ENCODE measurements at places on chromosomes 1 and 21.

GRCh38 chr1:90964444-90965035 lies 57.3 kb downstream of the ZNF644 start:
- DNase-seq, result no peak

DNA sequence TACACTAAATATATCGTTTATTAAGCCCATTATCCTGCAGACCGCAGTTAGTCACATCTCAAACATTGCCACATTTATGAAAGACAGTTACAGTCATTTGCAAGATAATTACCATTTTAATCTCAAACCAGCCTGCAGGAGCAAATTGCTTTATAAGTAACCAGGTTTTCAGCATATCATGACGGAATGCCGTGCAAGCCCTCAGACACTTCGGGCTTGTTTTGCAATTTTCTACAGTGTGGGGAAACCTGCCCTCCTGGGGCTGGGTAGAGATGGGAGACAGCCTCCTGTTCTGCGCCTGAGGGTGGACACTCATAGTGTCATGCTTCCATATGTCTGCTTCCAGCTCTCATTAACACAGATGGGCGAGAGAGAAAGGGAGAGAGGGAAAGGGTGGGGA lies 563.9 kb downstream of the NPHP4 start:
- DNase-seq, result no peak

DNA sequence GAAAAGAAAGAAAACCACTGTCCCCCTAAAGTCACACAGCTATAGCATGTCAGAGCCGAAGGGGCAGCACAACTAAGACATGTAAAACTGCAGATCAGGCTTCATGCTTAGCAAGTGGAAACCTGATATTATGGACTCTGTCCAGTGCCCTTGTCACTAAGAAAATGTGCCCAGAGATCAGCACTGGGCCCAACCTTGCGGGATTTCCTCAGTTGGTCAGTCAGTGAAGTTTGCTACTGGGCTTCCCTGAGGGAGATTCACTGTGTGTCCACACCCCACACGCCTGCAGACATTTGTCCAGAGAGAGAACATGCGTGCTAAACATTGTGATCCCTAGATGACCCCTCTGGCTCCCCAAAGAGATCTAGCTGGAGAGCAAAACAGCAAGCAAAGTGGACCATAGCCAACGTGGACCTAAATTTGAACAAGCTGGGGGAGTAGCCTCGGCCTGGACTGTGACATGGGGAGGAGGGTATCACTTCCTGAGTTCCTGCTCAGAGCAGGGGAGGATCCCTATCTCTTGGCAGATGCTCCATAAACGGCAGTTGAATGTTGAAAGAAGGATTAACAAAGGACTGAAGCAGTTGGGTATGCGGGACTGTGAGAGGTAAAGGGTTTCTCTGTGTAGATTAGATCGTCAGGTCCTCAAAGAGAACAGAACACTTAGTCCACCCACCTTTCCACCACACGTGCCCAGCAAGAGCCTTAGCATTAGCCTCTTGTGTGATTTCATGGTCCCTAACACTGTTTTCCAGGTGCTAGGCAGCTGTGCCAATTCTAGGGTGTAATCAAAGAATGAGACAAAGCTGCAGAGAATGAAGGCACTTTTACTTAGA lies 53.6 kb downstream of the GLUL start:
- peak; percentile 14 for DNase-seq

DNA sequence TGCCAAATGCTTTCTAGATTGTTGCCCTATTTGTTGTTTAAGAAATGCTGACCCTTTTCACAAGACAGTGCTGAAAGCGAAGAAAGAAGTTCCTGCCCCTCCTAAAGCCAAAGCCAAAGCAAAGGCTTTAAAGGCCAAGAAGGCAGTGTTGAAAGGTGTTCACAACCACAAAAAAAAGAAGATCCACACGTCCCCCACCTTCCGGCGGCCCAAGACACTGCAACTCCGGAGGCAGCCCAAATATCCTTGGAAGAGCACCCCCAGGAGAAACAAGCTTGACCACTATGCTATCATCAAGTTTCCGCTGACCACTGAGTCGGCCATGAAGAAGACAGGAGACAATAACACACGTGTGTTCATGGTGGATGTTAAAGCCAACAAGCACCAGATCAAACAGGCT lies 55.7 kb downstream of the PSMG1 start:
- no peak for DNase-seq

GRCh38 chr1:59885160-59885832 lies 41.3 kb downstream of the CYP2J2 start:
- DNase-seq, result no peak

DNA sequence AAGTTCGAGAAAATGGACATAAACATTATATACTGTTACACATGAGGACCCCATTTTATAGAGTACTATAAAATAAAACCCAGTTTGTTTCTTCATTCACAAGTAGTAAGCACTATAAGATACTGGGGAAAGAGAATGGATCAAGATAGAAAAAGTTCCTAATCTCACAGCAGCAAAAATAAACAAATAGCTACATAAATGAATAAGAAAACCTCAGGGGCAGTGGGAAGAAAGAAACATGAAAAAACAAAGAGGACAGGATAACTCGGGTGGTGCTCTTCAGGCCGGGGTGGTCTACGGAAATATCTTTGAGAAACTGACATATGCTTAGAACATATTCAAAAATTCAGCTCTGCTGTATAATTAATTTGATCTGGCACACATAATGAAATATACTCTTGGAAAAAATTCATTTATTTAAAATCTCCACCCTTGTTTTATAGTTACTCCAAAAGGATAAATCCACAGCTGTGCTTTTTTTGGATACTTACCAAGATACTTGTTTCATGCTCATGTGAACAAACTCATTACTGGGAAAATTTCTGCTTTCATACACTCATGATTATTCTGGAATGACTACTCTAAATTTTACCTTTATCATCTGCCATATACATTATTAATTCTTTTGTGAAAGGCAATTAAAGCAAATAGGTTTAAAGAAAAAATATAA lies 20.0 kb downstream of the CEP170 start:
- no peak for DNase-seq

GRCh38 chr1:40042341-40042740 lies 1.8 kb downstream of the CAP1 start:
- no peak for DNase-seq

DNA sequence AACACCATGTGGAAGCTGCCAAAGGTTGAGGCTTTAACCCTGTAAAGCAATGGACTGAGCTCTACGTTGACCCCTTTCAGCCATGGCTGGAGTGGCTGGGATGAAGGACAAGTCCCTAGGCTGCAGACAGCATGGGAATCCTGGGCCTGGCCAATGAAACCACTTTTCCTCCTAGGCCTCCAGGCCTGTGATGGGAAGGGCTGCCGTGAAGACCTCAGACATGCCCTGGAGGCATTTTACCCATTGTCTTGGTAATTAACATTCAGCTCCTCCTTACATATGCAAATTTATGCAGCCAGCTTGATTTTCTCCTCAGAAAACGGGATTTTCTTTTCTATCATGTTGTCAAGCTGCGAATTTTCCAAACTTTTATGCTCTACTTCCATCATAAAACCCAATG lies 214.5 kb downstream of the RGS7 start:
- no peak for DNase-seq

GRCh38 chr1:86933562-86934377 lies 19.3 kb downstream of the HS2ST1 start:
- no peak for DNase-seq

- no peak for DNase-seq
Measured at GRCh38 chr1:39540504-39541031, 36.0 kb downstream of the PABPC4 start.

DNA sequence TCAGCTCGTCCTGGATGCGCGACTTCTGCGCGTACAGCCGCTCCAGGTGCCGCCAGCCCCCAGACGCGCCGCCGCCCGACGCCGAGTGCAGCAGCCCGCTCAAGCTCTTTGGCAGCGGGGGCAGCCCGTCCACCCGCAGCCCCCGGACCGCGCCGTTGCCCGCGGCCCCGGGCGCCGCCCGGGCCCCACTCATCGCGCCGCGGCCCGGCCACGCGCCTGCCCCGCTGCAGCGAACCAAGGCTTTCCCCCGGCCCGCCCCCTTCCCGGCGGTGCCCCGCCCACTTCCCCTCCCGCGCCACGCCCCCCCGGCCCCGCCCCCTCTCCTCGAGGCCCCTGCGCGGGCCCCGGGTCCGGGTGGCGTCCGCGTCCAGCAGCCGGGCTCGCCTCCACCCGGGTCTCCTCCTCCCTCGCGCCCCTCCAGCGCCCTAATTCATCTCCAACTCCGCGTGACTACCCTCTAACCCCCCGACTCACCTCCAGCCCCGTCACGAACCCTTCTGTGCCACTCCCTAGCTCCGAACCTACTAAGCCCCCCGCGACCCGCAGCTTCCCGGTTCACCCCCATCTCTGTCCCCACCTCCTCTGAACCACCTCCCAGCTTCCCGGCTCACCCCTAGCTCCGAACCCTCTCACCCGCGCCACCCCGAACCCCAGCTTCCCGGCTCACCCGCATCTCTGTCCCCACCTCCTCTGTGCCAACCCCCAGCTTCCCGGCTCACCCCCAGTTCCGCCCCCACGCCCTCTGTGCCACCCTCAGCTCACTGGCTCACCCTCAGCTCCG lies at the start of gene FAM89A:
Gene FAM89A (minus strand): TSS at position 236 of the 781 bp plus-strand sequence. CDS start 43 bp downstream, at position 193.
- DNase-seq, result no peak

- no peak for DNase-seq
Measured at GRCh38 chr1:20950679-20951078, 163.6 kb upstream of the HP1BP3 start.

DNA sequence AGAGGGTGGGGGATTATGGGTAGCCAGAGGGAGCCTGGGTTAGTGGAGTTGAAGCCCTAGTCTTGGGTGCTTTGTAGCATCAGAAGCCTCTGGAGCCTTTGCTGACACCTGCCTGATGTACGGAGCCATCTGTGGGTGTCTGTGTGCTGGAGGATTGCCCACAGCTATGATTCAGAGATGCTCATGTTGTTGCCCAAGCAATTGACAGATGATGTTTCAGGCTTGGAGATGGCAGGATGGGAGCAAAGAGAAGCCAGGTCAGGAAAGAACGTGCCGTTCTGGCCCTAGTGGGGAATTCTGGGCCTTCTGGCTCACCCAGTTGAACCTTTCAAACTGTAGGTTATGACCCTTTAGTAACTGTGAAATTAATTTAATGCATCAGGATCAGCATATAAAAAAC lies 27.6 kb downstream of the COQ8A start:
- no peak for DNase-seq

GRCh38 chr1:3042481-3042880 lies 21.2 kb downstream of the ACTRT2 start:
- no peak for DNase-seq

- no peak for DNase-seq
Measured at GRCh38 chr1:110243574-110243973, 33.5 kb downstream of the KCNC4 start.

DNA sequence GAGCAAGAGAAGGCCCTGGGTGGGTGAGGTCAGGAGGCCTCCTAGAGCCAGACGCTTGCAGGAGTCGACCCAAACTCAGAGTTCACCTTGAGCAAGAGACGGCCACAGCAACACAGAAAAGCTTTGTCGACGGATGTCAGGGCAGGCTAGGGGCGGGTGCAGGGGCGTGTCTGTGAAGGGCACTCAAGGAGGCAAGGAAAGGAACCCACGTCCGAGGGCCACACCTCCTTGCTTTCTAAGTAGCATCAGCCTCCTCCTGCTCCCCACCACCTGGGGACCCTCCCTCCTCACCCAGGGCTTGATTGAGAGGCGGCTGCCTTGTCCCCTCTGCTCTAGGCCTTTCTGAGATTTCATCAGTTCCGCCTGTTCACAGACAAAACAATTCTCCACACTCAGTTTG lies 92.1 kb downstream of the OMA1 start:
- DNase-seq, result no peak

- no peak for DNase-seq
Measured at GRCh38 chr1:200233393-200233792, 176.4 kb downstream of the ZNF281 start.

DNA sequence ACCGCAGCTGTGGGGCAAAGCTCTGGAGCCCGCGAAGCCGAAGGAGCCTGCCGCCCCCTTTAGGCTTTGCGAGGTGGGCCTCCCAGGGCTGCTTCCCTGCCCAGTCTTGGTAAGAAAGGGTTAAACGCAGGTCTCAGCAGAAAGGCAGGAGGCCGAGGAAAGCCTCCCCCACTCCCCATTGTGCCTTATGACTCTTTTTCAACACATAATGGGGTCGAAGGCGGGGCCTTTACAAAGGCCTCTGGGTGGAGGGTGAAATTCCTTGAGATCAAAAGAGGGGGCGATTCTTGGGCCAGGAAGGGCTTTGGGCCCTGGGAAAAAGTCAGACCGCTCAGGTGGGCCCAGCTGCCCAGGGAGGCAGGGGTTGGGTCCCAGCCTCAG lies 880 bp downstream of the ALPL start:
- DNase-seq, result no peak

DNA sequence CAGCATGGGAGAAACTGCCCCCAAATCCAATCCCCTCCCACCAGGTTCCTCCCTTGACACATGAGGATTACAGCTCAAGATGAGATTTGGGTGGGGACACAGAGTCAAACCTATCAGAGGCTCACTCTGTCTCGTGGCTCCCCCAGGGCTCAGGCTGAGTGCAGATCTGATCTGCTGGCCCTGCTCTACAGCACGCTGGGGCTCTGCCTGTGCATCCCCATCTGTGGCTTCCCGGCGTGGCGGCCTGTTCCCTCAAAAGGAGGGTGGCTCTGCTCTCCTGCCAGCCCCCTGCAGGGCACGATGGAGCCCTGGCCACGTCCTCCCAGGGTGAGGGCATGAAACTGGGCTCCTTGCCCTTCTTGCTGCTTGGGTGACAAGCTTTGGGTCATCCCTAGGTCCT lies 19.8 kb upstream of the SMYD3 start:
- DNase-seq, result no peak

DNA sequence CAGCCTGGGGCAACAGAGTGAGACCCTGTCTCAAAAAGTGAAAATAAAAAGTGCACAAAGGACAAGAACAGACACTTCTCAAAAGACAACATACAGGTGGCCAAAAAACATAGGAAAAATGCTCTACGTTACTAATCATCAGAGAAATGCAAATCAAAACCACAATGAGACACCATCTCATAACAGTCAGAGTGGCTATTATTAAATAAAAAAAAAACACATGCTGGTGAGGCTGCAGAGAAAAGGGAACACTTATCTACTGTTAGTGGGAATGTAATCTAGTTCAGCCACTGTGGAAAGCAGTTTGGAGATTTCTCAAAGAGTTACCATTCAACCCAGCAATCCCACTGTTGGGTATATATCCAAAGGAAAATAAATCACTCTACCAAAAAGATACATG lies 173.2 kb downstream of the SMYD3 start:
- DNase-seq, result no peak

- DNase-seq, result no peak
Measured at GRCh38 chr1:12035312-12035711, 16.0 kb downstream of the MIIP start.

DNA sequence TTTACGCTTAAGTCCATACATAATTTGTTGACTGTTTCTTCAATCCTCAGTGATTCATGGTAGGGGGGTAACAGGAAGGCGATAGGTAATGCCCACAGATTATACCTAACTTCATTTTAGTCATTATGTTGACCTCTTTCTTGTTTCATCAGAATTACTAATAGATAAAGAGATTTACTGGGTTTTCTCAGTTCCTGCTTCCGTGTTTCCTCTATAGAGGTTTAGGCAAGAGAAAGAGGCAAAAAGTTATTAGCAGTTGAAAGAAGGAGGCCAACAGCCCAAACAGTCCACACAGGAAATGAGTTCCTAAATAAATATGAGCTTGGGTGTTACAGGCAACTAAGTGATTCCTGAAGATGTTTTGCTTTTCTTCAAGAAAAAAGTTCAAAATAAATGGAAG lies 17.9 kb upstream of the CLCA1 start:
- DNase-seq, result no peak
